A549 treated with CpdA at 1 μM for 4 hours (cell line): ENCODE measurements at places on chromosomes 4 and X. TPM values are rescaled to one million over a fixed set of nuclear protein-coding genes. Genes with fewer than 3 reads are reported as not detected.

The CT45A6 gene
- total RNA-seq: not detected in 5 replicates

The PDE5A gene
- total RNA-seq: 0.13 to 0.32 TPM (median 0.25 TPM) in 5 replicates

The NKX3-2 gene
- total RNA-seq: 0.14 to 0.24 TPM (median 0.17 TPM) in 5 replicates

The FTSJ1 gene
- total RNA-seq: 68.5 to 74.7 TPM (median 70.1 TPM) in 5 replicates

The HGFAC gene
- 0.09 to 0.55 TPM (median 0.16 TPM) in 5 replicates for total RNA-seq
